Hematopoietic multipotent progenitor cell treated with erythropoietin and hydrocortisone succinate and interleukin-3 and kit ligand, for 6 days (in vitro differentiated cells): ENCODE measurements at places on chromosomes 4 and X.

DNA sequence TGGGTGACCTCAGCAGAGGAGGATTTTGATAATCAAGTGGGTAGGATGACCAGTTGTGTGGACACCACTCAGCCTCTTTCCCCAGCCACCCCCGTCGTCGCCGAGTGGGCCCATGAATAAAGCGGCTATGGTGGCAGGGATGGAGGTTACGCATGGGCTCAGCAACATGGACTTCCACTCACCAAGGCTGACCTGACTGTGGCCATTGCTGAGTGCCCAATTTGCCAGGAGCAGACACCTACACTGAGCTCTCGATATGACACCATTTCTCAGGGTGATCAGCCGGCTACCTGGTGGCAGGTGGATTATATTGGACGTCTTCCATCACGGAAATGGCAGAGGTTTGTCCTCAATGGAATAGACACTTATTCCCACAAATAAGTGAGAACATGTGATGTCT lies 361.3 kb downstream of the KLHL4 start:
- DNase-seq: no peak

GRCh38 chr4:71217688-71218087 lies 121.1 kb upstream of the SLC4A4 start:
- DNase-seq: no peak

- no peak for DNase-seq
Measured at GRCh38 chr4:6456450-6456849, 16.0 kb downstream of the PPP2R2C start.

DNA sequence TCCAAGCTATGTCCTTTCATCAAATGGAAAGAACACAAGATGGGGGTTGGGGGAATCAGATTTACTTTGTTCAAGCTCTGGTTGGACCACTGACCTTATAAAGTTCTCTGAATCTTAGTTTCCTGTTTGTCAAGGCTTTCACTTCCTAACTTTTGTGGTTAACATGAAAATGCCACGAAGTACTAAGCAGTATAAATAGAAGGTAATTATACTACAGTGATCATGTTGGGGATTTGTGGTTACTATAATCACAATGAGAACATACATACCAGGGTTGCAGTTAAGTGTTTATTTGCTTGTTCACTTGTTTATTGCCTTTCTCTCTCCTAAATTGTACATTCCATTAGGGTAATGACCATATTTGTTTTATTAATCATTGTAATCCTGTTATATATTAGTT lies 53.2 kb downstream of the SPRY1 start:
- peak; percentile 14 for DNase-seq

DNA sequence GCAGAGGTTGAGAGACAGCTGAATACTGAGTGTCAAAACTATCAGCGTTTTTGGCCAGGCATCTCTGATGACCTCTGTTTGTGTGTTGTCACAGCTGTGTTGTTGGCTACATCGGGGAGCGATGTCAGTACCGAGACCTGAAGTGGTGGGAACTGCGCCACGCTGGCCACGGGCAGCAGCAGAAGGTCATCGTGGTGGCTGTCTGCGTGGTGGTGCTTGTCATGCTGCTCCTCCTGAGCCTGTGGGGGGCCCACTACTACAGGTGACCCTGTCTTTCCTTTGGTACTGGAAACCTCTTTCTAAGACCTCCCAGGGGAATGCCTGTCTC lies 86.9 kb downstream of the EGF start:
- DNase-seq: no peak

- no peak for DNase-seq
Measured at GRCh38 chrX:150329282-150329681, 33.8 kb upstream of the MAMLD1 start.

- DNase-seq: peak; percentile 76
Measured at GRCh38 chr4:143186649-143187048, 1.9 kb downstream of the USP38 start.

DNA sequence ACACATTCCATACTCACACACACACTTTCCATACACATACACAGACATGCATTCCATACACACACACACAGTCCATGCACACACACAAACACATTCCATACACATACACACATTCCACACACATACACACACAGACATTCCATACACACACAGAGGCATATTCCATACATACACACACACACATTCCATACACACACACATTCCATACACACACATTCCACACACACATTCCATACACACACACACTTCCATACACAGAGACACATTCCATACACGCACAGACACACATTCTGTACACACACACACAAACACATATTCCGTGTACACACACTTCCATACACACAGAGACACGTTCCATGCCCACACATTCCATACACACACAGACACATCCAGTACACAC lies 14.8 kb downstream of the LINC00632 start:
- DNase-seq: no peak

DNA sequence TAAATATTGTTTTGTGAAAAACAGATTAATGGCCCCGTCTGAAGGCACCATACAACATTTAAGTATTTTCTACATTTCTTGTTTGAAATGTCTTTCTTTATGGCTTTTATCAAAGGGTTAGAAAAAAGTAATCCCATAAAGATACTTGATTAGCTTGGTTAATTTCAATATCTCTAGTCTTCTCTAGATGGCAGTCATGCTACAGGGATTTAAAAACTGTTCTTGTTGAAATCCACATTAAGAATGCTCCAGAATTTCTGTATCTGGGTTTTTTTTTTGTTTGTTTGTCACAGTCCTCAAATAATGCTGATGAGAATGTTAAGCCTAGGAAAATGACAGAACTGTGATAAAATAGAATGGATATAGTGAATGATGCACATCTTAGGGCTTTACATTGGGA lies 109.0 kb upstream of the AADAT start:
- DNase-seq: peak; percentile 5

DNA sequence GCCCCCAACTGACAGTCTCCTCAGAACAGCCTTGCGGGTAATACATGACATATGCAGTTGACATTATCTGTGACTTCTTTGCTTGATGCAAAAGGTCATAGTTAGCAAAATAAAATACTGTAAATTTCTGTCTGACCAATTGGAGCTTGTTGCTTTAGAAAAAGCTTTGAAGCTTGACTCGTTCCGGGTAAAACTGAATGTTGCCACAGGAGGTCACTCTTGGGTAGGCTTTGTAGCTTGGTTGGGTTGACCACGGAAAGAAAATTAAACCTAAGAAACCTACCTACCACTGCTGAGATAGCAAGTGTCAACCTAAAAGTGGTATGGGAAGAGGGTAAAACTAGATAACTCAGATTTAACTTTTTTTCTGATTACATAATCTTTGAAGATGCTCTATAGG lies 23.2 kb downstream of the PRPS2 start:
- peak; percentile 62 for DNase-seq

DNA sequence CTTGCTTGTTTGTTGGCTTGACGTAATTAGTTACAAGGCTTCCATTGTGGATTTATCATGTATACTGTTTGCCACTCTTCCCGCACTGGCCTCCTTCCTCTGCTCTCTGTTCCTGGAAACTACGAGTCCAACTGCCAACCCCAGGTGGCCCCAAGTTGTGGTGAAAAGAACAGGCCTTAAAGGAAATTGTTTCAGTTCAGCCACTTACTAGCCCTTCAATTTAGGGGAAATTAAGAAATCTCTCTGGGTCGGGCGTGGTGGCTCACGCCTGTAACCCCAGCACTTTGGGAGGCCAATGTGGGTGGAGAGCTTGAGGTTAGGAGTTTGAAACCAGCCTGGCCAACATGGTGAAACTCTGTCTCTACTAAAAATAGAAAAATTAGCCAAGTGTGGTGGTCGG lies 28.0 kb downstream of the RBM47 start:
- DNase-seq: peak; percentile 32

GRCh38 chr4:159159611-159160010 lies 56.7 kb downstream of the RAPGEF2 start:
- DNase-seq: no peak

DNA sequence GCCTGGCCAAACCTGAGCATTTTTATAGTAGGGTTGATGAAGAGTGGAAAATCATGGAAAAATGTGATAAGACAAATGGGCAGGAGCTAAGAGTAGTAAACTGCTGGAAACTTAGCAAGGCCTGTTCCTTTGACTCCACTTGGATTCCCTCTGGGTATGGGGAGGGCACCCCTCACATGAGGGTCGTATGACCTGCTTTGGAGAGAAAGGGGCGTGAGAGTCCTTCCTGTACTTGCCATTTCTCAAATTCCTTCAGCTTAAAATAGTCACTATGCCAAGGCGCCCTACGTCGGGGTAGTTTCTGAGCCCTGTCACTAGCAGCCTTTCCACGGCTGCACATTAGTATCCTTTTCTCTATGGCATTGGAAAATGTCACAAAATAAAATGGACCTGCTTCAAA lies 49.1 kb downstream of the GPRIN3 start:
- no peak for DNase-seq

- no peak for DNase-seq
Measured at GRCh38 chrX:18964901-18965300, 19.0 kb downstream of the PHKA2 start.

- DNase-seq: no peak
Measured at GRCh38 chr4:171650543-171650942, 162.7 kb upstream of the GALNTL6 start.

- peak; percentile 1 for DNase-seq
Measured at GRCh38 chr4:103429283-103429682, 231.1 kb upstream of the CENPE start.

DNA sequence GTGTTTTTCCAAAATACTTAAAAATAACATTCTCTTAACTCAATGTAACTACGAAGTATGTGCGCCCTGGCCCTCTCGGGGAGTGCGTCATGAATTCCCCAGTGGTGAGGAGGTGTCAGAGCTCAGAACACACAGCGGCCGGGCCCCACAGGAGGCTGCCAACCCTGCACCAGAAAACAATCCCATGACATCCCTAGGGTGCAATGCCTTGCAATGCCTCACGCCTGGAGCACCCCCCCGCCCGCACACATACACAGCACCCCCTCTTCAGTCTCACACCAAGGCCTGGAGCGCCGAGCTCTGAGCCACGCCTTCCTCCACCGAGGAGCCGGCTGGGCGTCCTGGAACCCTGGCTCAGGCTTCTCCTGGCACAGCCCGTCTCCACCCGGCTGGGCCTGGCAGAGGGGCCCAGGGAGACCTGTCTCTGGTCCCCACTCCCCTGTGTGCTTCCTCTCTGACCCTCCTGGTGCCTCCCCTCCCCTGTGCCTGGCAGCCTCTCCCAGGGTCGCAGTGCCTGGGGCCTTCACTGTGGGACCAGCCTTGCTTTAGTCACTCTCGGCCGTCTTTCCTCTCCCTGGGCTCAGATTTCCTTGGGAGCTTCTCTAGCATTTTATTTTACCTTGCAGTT lies 108.2 kb upstream of the ADRA2C start:
- no peak for DNase-seq

DNA sequence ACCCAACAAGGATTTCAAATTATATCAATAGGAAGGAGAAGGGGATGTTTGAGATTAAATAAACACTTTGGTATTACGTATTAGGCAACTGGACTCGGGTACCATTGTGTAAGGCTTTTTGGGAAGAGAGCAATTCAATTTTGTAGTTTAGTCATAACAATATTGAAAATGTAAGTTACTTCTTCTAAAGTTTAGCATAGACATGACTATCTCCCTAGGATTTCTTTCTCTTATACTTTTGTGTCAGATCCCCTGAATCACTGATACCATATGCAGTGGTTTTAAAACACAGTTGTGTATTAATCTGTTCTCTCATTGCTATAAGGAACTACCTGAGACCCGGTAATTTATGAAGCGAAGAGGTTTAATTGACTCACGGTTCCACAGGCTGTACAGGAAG lies 123.8 kb upstream of the FAM9C start:
- no peak for DNase-seq

GRCh38 chrX:112654871-112655270 lies 24.9 kb downstream of the LHFPL1 start:
- DNase-seq: no peak

DNA sequence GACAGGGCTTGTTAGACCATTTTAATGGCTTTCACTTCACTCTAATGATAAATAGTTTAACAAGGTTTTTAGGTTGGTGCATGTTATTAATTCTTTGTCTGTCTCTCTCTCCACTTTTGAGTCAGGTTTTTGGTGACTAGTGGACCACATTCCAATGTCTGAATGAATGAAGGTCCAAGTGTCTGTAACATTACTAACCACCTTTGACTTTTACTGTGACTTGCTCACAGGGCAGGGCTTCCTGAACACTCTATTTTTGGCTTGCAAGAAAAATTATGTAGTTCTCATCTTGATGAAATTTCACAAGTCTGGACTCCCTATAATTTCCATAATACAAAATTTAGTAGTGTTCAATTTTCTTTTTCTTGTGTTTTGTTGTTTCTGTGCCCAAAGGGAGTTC lies 78.9 kb upstream of the BMPR1B start:
- no peak for DNase-seq

- no peak for DNase-seq
Measured at GRCh38 chr4:151417164-151417571, 8.2 kb downstream of the FHIP1A start.

DNA sequence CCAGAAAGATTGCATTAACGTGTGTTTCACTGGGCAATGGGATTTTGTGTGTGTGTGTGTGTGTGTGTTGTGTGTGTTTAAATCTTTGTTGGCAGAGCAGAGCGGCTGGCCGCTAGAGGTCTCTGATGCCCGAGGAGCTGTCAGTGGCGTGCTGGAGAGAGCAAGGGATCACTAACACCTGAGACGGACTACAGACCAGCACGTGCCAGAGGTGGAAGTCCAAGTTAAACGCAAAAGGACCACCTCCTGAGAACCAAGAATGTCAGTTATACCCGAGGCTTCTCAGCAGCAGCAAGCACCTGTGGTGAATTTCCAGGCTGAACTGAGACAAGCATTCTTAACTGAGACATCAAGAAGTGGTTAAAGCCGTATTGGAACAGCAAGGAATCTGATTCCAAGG lies 9.0 kb upstream of the SLC25A14 start:
- peak; percentile 60 for DNase-seq

DNA sequence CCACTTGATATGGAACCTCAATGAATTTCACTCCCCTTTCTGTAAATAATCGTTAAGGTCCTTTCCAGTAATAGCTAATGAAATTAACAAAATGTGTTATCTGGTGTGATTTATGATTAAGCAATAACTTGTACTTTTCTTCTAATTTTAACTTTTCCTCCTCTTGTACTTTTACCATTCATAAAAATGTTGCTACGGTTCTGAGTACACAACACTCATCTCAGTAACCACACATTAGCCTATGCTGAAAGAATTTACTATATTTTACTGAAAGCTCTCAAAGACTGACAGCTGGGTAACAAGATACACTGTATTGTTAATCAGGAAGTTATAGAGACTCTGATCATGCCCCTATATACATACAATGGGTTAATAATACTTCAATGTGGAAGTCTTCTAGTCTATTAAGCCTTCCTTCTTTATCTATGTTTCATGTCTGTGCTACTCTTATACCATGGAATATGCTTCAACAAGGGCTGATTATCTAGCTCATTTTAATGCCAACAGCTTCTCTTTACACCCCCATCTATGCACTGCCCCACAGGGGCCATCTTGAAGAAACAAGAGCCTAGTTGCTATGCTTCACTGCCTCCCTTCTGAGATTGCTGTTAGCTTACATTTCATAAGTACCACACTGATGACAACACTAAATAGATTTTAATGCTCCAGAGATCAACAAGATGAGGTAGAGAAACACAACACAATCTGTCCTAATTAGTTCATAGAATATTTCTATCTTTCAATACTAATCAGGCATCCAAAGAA lies 39.1 kb downstream of the LAMP2 start:
- DNase-seq: no peak
